ENCODE measurements at places on chromosomes 2 and 18.

- no peak for DNase-seq
These were observed 1041.2 kb downstream of the DPP10 start for GRCh38 chr2:115483666-115484065.

GRCh38 chr2:151713291-151713903, 20.9 kb downstream of the NEB start:
- DNase-seq = no peak

GRCh38 chr2:241339839-241340630, 16.1 kb upstream of the FARP2 start:
- no peak for DNase-seq

- DNase-seq = no peak
These were observed 68.8 kb downstream of the MAP4K4 start for GRCh38 chr2:101766337-101766736.

DNA sequence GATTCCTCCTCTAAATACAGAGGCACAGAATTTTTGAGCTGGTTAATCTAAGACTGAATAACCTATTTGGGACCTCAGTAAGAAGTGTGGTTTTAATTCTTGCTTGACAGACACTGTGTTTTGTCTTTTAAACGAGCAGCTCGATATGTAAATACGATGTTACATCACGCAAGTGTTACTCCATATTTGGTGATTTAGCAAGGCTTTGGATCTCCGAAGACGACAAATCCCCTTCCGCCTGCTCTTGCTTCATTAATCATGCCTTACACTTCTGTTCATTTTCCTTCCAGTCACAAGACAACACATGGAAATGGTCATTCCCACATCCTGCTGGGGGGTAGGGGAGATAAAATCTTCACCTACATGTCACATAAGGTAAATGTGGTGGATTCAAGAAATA, 9.4 kb downstream of the BCL11A start:
- DNase-seq = no peak

DNA sequence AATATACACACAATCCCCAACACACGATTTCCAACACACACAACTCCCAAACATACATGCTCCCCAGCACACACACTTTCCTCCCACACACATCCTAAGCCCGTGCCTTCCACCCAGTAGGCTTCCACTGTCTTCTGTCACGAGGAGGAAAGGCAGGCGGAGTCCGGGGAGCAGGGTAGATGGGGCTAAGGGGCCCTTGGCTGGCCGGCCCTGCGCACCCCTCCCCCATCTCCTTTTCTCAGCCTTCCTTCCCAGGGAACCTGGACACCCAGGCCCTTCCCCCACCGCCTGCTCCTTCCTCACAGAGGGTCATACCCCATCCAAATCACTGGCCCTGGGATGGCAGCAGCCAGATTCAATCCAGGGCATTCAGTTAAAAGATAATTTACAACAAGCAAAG, 3.4 kb upstream of the PDCD1 start:
- no peak for DNase-seq

- no peak for DNase-seq
These were observed 187.9 kb upstream of the HS6ST1 start for GRCh38 chr2:128506534-128506933.

- DNase-seq = no peak
These were observed 111.2 kb downstream of the BAZ2B start for GRCh38 chr2:159505196-159505595.

GRCh38 chr2:126392889-126393288, 263.1 kb upstream of the GYPC start:
- DNase-seq = no peak

- DNase-seq = no peak
These were observed 105.4 kb upstream of the FAM117B start for GRCh38 chr2:202529389-202529788.

GRCh38 chr2:54866179-54866578, 142.7 kb downstream of the EML6 start:
- DNase-seq = no peak

- no peak for DNase-seq
These were observed 87.2 kb downstream of the TRABD2A start for GRCh38 chr2:84793641-84794040.

DNA sequence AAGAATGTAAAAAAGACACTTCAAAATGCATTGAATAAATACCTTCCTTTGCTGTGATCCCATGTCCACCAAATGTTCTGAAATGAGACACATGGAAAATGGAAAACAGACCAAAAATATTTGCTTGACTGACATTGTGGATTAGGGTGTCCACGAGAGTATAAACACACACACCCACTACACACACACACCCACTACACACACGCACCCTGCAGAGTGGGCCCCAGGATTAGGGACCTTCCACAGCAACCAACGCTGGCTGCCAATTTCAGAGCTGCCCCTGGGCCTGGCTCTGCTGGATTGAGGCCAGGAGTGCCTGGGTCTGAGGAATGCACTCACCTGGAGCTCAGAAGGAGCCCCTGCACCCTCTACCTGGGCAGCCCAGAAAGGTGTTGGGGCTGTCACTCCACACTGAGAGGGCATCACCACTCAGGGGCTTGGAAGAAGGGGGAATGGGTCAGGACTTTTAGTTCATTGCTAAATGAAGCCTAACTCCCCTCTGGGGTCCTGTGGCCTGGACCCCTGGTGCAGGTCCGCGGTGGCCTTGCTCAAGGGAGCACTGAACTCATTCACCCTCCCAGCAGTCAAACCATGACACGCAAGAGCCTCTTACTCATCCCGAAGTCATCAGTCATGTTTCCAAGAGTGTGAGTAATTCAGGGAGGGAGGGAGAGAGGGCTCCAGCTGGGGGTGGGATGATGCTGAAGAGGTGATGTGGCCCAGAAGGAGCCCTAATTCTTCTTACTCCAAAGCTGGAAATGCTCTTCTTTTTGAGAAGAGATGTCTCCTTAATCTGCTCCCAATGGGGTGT, 50.2 kb upstream of the PLB1 start:
- peak; percentile 44 for DNase-seq

DNA sequence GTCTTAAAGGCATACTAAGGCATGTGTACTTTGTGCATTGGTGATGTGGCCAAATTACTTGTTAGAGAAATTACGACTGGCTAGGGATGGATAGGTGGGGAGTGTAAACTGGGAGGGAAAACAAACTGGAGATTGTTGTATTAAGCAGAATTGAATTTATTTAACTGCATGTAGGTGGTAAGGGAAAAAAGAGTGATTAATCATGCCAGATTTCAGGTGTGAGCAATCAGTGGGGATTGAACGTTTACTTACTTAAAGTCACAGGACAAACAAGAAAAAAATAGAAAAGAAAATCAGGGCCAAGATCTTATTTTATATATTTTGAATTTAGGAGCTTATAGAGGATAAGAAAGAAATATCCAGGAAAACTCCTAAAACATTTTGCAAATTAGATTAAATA, 88.6 kb downstream of the GULP1 start:
- DNase-seq = no peak

GRCh38 chr2:32058130-32058529, 5.2 kb upstream of the SPAST start:
- DNase-seq = no peak

GRCh38 chr2:168286535-168286934, 39.1 kb upstream of the STK39 start:
- no peak for DNase-seq

DNA sequence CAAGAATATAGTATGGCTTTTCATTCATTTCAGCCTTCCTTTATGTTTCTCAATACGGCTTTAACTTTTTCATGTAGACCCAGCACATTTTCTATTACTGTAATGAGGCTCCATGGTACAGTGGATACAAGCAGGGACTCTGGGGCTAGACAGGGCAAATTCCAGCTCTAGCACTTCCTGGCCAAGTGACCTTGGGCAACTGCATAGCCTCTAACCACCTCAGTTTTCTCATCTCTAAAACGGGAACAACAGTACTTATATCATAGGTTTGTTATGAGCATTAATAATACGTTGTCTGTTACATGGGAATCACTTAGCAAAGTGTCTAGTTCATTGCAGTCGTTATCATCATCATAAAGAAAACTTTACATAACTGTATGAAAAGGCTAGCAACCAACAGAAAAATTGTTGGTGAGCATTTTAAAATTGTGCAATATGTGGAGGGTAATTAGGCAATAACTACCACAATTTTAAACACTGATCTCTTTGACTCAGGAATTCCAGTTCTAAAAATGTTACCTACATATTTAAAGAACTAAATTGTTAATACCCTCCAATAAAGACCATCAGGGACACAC, 13.7 kb upstream of the RMDN2 start:
- no peak for DNase-seq

DNA sequence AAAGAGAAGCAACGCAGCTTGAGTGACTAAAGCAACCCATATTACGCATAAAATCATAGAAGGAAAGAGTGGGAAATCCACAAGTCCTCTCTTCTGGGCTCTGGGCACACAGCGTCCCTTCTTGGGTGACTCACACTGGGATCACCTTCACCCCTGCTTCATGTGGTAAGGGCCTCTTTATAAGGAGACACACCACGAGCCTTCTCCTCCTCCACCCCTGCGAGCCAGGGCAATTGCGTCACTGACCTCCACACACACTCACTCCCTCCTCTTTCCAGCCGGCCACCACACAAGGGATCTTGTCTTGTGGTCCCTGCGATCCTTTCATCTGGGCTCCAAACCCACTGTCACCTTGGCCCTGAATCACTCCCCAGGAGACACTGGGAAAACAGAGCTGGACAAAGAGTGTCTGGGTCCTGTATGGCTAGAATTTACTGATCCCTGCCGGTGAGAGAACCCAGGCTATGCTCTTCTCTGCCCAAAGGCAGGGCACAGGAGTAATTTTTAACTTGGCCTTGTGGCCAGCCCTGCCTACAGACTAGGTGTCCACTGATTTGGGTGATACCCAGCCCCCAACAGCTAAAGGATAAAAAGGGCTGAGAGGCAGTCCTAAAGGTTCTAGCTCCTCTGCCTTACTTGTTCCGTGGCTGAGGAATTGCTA, 35.3 kb downstream of the NHEJ1 start:
- DNase-seq = peak; percentile 35

DNA sequence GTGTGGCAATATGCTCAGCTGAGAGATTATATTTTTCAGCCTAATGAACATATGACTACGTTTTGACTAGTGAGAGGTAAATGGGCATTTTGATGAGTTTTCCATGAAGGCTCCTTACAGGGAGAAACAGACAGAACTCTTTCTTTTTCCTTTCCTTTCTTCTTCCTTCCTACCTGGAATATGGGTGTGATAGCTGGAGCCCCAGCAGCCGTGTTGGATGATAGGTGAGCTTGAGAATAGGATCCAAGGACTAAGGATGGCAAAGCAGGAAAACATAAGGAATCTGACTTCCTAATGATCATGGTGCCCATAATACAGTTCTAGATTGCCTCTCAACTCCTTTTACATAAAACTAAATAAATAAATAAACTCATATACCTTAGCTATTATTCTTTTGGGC, 124.0 kb downstream of the MAIP1 start:
- no peak for DNase-seq

GRCh38 chr2:239019183-239019581, 171.3 kb downstream of the TWIST2 start:
- no peak for DNase-seq

- DNase-seq = no peak
These were observed 33.7 kb downstream of the SPAG16 start for GRCh38 chr2:213317929-213318328.

DNA sequence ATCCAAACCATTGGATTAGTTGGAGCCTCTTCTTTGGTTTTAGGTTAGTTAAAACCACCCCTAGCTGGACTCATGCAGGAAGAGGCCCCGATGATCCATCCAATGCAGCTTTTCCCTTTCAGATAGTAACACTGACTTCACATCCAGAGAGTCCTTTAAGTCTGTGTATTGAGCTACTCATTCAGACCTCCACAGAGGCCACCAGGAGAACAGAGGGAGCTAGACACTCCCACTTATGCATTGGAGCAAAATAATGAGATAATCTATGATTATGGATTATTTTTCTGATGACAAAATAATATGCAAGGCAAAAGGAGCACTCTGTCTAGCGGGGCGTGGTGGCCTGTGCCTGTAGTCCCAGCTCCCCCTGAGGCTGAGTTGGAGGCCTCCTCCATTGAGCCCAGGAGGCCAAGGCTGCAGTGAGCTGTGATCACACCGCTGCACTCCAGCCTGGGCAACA, 1.6 kb upstream of the ROCK2 start:
- DNase-seq = no peak

DNA sequence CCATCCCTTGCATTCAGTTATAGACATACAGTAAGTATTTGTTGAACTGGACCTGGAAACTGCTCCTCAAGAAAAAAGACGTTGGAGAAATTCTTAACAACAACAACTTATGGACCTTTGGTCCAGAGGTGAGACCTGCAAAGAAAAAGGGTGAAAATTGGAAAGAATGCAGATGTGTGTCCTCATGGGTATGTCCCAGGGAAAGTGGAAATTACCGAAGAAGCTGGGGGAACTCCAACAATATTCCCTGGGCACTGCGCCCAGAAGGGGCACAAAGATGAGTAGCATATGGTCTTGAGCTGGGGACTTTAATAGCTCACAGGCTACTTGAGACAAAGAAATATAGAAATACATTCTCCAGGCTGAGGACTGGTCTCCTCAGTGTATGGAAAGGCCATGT, 35.5 kb upstream of the YWHAQ start:
- no peak for DNase-seq
